ENCODE measurements at places on chromosomes 7 and 10. TPM values are rescaled to one million over a fixed set of nuclear protein-coding genes. Genes with fewer than 3 reads are reported as not detected.
A peak's percentile ranks its signal among the peaks of the same experiment; 100 is the strongest.

AMPH gene
- 6.1 TPM for total RNA-seq

TUBAL3 gene
- not detected for total RNA-seq

NSUN5 gene
- 18.5 TPM for total RNA-seq

ADCYAP1R1 gene
- not detected for total RNA-seq

TECPR1 gene
- total RNA-seq: 25.8 TPM

SUGCT gene
- total RNA-seq: 17.2 TPM

MRPS17 gene
- 15.5 TPM for total RNA-seq

MICALL2 gene
- total RNA-seq: 12.1 TPM

DNA sequence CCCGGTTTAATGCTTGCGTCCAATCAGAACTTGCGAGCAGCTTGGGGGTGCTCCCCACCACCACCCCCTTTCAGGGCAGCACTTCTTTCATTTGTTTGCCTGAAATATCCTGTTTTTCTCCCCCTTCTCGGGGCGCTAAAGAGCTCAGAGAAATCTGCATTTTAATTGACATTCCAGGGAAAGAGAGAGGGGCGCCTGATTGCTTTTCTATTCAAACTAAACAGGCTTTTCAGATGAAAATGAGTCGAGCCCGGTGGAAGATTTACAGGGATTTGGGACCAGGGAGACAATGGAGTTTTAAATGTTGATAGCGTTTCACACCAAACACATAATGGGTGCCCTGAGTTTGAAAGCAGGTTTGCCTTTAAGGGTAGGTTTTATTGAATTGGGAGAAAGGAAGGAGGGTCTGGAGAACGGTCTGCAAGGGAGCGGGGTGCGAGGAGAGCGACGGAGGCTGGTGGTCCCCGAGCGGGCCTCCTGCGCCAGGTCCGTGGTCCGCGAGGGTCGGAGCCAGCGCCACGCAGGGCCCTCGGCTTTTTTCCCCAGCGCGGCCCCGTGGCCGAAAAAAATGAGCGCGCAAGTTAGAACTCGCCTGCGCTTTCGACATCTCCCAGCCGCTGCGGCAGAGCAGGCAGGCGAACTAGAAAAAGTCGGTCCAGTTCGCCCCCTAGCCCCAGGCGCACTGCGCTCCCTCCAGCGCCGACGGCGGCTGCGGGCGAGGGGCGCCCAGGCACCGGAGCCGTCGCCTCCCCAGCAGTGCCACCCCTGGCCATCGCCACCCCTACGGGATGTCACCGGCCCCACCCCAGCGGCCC lies 1.3 kb downstream of the FGFR2 start:
- no peak for DNase-seq

- no peak for DNase-seq
Measured at GRCh38 chr10:31686599-31686998, 242.0 kb downstream of the ARHGAP12 start.

DNA sequence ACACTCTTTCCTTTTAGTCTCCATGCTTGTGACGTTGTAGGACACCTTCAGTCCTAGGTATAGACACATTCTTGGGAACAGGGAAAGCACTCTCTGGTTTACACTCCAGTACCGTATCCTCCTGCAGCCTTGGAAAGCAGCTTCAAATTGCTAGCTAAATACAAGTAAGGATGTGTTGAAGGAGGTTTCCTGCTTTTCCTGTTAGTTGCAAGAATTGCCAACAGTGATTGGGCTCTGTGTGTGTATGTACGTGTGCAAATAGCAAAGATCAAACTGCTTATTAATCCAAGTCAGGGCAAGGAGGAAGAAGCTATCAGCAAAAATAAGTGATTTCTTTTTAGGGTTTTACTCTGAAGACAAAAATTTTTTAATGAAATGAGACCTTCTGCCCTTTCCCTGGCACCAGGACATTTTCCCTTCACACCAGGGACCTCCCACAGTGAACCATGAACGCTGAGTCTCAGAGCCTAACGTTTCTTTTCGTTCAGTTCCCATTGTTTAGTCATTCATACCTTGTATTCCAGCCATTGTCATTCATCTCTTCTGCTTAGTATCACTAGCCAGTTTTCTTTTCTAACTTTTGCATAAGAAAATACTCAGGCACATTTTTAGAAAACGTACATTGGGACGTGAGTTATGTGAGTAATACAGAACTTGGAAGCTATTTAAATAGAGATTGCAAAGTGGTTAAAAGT lies 36.9 kb upstream of the AUTS2 start:
- no peak for DNase-seq

DNA sequence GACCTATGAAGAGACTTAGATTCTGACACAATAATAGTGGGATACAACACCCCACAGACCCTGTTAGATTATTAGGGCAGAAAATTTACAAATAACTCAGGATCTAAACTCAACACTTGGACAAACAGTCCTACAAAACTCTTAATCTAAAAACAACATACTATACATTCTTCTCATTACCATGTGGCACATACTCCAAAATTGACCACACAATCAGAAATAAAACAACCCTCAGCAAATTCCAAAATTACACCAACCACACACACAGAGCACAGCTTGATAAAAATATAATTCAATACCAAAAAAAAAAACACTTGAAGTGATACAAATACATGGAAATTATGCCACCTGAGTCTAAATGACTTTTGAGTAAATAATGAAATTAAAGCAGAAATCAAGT lies 7.8 kb downstream of the ZNF680 start:
- DNase-seq: no peak

GRCh38 chr10:19256331-19256730 lies 207.7 kb downstream of the MALRD1 start:
- no peak for DNase-seq

DNA sequence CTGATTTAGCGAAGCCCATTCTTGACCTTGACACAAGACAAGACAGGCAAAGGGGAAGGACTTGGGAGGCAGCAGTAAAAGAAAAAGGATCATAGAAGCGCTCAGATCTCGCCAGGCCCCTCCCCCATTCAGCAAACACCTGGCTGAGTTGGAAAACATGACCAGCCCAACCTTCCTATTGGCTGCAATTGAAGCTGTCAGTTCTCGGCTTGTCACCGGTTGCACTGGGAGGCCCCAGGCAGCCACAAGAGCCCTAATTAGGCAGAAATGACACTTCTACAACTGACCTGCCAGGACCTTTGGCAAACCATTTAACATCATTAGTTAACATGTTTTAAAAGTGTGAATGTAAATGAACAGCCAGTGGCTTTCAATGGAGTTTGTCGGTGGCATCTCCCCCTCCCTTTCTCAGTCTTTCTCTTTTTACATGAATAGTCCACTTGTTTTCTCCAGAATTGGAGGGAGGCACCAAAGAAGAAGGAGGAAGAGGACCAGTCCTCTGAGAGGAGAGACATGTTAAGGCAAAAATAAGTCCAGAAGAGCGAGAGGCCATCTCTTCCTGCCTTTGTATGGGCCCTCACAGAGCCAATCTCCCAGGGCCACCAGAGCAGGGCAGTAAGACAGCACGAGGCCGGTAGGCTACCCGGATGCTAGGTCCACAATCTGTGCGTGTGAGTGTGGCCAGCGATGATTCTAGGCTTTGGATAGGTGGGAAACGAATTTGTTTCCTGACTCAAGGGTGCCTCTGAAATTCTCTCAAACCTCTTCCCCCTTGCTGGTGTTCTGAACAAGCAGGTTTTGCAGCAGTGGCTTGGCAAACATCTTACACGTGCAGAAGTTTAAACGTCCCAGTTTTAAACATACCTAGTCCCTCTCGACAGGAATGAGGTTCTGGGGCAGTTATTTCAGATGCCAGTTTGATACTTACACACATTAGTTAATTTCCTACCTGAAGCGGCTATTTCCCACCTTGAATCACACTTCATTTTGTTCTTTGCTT lies 15.0 kb upstream of the ENO4 start:
- DNase-seq: no peak

DNA sequence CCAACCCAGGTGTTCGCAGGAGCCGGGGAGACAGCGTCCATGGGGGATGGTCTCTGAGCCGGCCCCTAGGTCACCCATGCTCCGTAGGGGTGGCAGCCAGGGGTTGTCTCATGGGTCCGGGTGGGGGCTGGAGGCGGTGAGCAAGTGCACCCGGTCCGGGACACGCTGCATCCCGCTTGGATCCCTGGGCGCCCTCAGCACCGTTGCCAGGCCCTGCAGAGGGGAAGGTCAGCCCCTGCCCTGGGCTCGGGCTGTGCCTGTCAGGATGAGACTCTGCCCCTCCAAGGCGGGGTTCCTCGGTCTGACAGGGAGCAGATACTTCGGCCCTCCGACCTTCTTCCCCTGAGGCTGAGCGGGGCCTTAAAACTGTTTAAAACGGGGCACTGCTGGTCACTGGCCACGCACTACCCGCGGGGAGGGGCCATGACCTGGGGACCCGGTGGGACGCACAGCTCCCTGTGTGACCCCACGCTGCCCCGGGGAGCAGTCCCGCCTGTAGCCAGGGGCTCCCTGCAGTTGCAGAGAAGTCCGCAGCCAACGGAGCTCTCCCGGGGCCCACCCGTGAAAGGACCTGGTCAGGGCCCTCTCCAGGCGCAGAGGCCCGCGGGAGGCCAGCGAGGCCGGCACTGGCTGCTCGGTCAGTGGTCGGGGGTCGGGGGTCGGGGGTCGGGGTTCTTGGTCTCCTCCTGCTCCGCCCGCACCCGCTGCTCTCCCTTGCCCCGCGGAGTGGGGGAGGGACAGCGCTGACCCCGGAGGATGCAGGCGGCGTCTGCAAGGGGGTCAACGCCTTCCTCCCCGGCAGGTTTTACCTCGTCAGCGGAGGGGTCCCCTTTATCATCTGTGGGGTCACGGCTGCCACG lies 33.4 kb upstream of the KNDC1 start:
- no peak for DNase-seq

DNA sequence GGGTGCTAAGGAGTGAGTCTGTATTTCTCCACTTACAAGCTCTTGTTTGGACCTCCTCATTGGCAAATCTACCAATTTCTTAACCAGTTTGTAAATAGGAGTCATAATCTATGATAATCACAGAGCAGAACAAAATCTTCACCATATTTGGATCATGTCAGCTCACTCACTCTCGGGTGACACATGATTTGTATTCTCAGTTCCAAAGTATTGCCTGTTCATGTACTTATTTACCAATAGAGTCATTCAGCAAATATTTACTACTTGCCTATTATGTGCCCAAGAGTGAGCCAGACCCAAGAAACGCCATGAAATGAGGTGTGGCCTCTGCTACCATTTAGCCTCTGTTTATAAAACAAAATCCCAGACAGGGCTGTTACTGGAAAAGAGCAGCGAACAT lies 114.8 kb downstream of the TSPAN12 start:
- DNase-seq: no peak

GRCh38 chr7:33072471-33072870 lies 9.9 kb upstream of the NT5C3A start:
- peak; percentile 80 for DNase-seq

DNA sequence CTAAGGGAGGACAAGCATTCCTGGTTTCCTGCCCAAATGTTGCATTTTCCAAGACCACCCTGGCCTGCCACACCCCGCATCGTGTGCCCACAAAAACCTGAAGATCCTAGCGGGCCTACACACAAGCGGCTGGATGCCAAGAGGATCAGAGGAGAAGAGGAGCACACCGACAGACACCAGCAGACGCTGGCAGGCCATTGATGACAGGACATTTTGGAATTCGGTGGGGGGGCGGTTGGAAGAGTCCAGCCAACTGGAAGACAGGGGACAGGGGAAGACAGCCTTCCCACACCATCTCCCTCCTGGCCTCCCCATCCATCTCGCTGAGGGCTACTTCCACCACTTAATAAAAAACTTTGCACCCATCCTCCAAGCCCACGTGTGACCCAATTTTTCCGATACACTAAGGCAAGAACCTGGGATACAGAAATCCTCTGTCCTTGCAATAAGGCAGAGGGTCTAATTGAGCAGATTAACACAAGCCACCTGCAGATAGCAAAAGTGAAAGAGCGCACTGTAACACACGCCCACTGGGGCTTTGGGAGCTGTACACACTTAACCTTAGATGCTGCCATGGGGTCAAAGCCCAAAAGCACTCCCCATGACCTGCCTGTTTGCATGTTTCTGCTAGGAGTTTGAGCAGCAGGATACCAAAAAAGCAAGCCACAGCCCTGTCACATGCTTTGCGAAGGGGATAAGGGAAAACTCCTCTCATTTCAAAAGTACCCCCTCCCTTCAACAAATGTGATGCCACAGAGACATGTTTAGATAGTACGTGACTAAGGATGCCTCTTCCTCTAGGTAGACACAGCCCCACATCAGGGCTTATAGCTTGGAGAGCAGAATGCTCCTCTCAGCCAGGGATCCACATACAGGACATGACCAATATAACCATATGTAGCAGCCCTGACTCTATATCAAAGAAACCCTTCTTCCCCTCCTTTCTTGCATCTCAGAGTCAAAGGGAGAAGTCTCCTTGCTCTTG lies 13.4 kb upstream of the SMNDC1 start:
- DNase-seq: no peak

- peak; percentile 54 for DNase-seq
Measured at GRCh38 chr7:66768865-66769832, 28.6 kb downstream of the RABGEF1 start.
